Stimulated activated CD8-positive, alpha-beta memory T cell treated with anti-CD3 and anti-CD28 coated beads, Interleukin-7, amount 100 ng/mL, for 48 hours (primary cell): ENCODE measurements at places on chromosomes 7 and 10.

- DNase-seq: no peak
Observed at GRCh38 chr7:5532536-5533335, 109.1 kb upstream of the TNRC18 start.

- DNase-seq: no peak
Observed at GRCh38 chr10:119931871-119932270, 39.3 kb downstream of the SEC23IP start.

DNA sequence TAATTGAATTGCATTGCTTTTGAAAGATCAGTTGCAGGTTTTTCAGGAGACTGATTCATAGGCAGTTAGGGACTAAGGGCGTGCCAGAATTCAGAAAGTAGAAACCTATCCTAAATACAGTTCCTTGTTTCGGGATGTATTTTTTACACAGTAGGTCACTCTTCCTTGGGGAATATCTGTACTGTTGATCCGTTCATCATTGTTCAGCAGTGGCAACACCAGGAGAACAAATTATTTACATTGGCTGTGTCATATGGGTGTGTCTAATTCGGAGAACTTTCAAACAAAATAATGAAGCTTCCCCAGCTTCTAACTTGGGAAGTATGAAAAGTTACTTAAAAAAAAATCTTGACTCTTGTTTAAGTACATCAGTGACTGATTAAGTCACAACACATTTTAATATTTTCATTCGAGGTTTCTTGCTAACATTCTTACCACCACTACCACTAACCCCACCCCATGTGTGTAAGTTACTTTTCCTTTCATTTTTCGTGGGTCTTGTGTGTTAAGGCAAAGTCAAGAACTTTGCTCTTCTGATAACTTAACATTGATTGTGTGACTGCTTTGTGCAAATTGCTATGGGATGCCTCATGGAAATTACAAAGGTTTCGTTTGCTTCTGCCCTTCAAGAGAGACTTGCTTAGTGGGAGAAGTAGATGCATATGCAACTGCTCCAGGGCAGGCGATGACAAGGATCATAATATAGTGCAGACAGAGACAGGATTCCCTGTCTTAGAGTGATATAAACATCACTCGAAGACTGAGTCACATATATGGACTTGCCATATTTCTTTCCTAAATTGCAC, 43.8 kb upstream of the RPA3 start:
- no peak for DNase-seq

DNA sequence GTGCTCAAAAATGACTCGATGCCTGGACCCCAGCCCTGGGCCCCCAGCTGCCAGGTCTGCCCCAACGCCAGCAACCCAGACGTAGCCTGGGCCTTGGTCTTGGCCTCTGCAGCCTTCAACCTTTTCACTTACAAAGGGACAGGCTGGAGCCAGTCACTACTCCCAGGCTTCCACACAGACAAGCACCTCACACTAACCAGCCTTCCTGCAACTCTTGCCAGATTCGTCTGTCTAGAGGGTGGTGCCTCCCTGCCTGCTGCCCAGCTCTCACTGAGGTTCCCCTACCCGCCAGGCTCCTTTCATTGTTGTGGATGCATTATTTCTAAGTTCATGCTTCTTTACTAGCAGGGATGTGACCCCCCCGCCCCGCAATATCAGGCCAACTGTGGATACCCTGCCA, 56.3 kb downstream of the NUDCD3 start:
- DNase-seq: no peak

- DNase-seq: no peak
Observed at GRCh38 chr7:129093867-129094456, 39.1 kb upstream of the TNPO3 start.

DNA sequence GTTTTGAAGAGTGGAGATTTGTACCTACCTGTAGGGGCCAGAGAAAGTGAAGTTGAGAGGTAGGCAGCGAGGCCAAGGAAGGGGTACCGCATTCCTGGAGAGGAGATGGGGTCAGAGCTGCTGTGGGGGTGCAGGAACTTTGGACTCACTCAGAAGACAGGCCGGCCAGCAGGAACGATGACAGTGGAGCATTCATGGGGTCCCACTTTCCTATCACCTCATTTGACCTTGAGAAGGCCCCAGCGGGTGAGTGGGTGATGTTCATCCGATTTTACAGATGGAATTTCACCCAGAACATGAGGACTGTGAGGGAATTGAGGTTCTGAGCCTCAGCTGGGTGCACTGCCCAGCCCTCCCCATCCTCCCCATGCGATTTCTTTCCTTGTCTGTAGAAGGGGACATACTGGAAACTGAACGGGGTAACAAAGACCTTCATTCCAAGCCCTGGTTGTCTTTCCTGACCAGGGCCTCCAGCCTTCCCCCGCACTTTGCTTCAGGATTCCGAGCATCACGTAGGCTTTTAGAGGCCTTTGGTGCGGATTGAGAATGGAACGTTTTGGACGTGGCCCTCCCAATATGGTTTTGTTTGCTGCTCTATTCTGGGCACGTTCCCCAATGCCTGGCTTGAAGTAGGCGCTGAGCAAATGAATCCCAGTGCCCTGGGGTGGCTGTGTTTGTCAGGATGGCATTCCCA, 87.3 kb downstream of the ADCY1 start:
- DNase-seq: no peak

DNA sequence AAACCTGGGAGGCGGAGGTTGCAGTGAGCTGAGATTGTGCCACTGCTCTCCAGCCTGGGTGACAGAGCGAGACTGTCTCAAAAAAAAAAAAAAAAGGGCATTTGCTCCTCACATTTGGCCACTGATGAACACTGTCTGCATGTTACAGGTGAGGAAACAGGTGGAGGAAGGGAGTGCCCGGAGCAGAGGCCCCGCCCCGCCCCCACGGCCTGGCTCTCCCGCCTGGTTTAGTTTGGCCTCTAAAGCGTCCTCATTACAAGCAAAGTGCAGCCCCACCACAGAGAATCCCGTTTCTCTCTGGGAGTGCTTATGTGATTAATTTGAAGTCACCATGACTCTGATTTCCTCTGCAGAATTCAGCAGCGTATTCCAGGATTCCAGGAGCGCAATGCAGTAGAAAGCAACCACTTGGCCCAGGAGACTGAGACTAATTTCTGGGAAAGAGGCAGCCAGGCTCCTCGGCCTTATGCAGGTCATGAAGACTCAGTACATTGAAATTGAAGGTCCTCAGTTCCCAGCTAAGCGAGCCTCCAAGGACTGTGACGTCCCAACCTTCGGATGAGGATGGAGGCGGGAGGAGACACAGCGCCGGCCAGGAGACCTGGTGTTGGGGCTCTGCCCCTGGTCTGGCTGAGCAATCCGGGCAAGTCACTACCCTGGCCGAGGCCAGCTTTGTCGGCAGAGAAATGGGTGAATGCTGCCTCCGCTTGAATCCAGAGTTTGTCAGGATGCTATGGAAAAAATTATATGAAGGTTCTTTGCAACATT, 44.7 kb downstream of the RBM17 start:
- no peak for DNase-seq

GRCh38 chr10:26502986-26503385, 64.8 kb downstream of the APBB1IP start:
- no peak for DNase-seq

GRCh38 chr7:28136885-28137284, 43.7 kb downstream of the JAZF1 start:
- no peak for DNase-seq

DNA sequence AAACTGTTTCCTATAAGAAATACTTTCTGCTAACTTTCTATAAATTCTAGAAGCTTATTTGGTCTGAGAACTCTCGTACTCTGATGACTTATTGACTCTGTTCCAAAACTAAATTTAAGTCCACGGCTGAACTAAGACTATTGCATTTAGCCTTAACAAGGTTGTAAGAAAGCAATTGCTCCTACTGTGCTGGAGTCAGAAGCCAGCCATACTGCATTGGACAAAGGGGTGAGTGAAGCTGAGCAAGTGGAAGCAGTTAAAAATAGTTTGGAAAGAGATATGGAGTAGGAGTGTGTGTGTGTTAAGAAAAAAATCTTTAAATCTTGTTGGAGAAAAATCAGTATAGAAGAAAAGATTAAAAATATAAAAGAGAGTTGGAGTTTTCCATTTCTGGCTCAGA, 1360.1 kb upstream of the CELF2 start:
- DNase-seq: no peak

DNA sequence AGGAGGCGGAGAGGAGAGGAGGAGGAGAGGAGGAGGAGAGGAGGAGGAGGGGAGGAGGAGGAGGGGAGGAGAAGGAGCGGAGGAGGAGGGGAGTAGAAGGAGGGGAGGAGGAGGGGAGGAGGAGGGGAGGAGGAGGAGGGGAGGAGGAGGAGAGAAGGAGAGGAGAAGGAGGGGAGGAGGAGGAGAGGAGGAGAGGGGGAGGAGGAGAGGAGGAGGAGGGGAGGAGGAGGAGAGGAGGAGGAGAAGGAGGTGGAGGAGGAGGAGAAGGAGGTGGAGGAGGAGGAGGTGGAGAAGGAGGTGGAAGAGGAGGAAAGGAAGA, 15.5 kb upstream of the CRCP start:
- no peak for DNase-seq

DNA sequence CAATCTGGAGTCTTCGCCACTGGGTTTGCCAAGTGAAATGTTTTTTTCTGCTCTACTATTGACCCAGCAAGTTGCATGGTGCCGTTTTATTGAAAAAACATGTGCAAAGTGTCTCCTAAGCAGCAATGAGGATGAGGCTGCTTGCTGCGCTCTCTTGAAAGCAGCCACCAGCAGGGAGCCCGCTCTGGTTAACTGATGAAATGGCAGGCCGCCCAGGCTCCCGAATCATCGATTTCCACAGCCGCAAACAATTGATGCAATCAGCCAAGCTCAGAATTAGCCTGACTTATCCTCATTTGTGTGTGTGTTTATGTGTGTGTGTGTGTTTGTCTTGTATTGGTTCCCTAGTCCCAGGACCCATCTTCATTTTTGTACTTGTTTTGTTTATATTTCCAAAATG, 22.2 kb upstream of the LYZL1 start:
- no peak for DNase-seq

DNA sequence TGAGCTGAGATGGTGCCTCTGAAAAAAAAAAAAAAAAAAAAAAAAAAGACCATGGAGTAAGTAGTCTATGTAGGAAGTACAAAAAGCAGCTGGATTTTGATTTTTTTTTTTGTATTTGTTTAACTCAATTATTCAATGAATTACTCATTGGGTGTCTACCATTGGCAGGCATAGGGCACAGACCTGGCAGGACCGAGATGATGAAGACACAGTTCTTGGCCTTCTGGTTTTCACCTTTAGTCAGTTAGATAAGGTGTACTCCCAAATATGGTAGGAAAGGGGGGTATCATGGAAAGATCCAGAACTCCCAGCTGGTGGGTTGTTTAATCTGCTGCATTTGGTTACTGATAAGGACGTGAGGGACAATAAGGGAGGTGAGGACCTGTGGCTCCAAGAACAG, 97.1 kb upstream of the NMT2 start:
- DNase-seq: no peak

DNA sequence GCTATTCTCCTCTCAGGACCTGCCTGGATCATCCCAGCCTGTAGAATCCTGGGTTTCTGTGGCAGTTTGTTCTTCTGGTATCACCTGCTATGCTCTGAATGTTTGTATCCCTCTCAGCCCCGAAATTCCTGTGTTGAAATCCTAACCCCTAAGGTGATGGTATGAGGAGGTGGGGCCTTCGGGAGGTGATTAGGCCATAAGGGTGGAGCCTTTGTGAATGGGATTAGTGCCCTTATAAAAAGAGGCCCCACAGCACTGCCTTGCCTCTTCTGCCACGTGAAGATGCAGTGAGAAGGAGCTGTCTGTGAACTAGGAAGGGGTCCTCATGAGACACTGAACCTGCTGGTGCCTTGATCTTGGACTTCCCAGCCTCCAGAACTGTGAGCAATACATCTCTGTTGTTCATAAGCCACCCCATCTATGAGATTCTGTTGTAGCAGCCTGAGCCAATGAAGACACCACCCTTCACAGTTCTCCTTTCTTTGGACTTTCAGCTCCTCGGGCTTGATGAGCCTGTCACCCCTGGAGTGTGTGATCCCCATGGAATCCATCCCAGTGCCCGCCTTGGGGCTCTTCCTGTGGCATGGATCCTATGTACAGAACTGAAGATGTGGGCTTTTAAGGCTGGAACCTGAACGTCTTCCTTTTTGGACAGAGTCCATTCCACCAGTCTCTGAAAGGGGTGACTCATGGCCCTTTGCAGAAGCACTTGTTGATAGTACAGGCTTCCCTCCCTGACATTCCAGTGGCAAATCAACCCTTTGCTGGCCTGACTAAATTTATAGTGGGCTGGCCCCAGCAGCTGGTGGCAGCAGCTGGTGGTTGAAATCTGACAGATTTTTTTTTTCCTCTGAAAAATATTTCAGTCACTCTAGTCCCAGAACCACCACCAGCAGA, 138.0 kb downstream of the TACC2 start:
- DNase-seq: no peak

DNA sequence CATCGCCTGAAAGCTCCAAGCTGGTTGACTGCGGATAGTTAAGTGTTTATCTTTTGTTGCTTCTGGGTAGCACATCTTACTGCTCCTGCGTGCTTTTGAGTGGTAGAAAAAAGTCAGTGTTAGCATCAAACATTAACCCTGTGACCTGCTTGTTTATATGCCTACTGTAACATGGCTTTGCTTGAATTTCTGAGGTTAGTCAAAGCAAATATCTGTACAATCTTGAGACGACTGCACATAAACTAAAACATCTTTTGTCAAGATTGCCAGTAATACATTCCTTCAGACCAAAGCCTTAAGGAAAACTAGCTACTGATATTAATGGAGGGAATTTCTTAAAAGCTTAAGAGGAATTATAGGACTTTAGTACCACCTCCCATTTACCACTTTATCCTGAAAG, 163.7 kb downstream of the BAMBI start:
- DNase-seq: no peak

- no peak for DNase-seq
Observed at GRCh38 chr7:50627824-50628361, 62.7 kb upstream of the DDC start.

- DNase-seq: no peak
Observed at GRCh38 chr7:55073051-55073511, 54.3 kb downstream of the EGFR start.

- DNase-seq: no peak
Observed at GRCh38 chr10:69358148-69358795, 58.4 kb downstream of the TACR2 start.

- DNase-seq: no peak
Observed at GRCh38 chr10:437698-438490, 251.6 kb downstream of the DIP2C start.

DNA sequence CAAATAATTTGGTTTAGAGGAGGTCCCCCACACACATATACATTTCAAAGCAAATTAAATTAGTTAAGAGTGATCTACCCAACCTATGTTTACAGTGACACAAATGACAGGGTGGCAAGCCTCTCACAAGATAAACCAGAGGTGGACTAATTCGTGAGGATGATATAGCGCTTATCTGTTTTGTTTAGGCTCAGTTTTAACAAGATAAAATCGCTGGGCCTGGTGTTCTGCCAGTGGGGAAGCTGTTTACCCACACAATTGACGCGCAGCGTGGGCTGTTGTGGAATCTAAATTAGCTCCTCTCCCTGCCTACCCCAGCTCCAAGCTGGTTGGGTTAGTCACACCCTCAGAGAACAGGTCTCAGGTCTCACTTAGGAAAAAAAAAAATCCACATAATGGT, 16.7 kb upstream of the PLXNA4 start:
- no peak for DNase-seq

- DNase-seq: no peak
Observed at GRCh38 chr7:129690701-129691100, 79.2 kb downstream of the NRF1 start.
